NCI-H1436 (cell line): ENCODE measurements at places on chromosomes 7 and 10.
A peak's percentile ranks its signal among the peaks of the same experiment; 100 is the strongest.

GRCh38 chr10:43233601-43234430, 33.0 kb downstream of the RASGEF1A start:
- DNase-seq: no peak

DNA sequence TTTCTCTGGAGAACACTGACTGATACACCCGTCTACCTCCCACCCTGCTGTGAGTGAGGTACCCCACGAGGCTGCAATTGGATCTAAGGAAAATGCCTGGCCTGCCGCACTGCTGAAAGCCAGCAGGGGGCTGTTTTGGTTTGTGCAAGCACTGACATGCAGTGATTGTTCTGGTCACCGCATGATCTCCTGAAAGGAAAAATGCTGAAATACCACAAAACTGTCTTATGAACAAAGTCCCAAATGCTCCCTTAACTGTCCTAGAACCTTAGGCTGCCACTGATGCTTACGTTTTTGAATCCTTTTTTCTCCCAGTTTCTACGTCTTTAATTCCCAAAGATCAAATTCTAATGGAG, 132.7 kb downstream of the JCAD start:
- no peak for DNase-seq

GRCh38 chr10:78349911-78350663, 316.4 kb downstream of the RPS24 start:
- no peak for DNase-seq

DNA sequence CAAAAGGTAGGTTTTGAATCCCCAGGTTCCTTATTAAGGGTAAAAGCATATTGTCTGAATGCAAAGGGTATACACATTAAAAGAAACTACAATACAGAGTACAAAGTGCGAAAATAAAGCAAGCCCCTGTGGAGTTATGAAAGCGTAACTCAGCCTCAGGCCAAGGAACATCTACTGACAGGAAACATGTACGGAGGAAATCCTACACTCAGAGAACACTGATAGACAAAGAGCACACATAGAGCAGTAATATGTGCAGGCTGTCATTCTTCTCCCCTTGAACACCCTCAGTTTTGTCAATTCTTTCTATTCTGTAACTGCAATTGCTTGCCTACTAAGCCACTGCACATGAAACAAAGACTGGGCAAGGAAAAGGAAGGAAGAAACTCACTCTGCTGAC, 150.2 kb downstream of the DGKB start:
- DNase-seq: peak; percentile 12

DNA sequence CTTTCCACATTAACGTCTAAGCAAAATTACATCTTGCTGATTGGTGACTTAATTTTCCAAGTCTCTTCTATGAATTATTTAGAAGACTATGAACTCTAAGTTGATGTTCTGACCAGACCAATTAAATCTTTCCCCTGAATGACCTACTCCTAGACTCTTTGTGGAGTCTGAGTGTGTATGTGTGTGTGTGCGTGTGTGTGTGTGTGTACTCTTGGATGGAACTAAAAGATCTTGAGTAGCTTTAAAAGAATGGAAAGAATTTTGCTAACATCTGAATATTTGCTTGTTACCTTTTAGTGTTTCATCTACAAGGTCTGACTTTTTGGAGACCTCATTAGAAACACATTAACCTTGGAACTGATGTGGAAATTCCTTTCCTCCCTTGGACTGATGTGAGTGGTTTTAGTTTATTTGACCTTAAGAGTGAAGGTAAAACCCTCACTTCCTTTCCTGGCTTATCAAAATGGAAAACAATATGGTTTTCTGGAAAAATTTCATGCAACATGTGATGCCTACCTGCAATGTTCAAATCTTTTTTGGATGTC, 257.1 kb downstream of the GATA3 start:
- no peak for DNase-seq

- DNase-seq: no peak
Observed at GRCh38 chr10:12704488-12704887, 297.0 kb downstream of the CCDC3 start.

DNA sequence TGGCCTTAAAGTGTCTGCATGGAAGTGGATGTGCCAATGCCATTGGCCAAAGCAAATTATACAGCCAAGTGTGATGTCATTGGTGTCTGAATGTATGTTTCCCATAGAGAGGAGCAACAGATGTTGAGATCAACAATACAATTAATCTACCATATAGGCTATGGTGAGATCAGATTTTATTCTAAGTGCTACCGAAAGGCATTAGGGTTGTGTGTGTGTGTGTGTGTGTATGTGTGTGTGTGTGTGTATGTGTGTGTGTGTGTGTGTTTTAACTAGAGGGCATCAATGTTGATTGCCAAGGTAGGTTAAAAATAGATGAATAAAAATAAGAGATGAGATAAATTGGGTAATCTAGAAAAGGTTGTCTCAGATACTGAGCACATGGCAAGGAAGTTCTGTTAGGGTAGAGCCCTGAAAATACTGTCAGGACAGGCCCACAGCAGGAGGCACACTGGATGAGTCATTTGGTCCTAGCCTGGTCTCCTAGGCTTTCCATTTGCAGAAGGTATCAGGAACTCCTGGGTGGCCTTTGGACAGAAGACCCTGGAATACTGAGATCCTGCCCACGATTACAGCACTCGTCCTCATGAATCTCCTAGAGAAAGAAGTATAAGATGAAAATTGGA, 446.0 kb upstream of the PODXL start:
- no peak for DNase-seq

DNA sequence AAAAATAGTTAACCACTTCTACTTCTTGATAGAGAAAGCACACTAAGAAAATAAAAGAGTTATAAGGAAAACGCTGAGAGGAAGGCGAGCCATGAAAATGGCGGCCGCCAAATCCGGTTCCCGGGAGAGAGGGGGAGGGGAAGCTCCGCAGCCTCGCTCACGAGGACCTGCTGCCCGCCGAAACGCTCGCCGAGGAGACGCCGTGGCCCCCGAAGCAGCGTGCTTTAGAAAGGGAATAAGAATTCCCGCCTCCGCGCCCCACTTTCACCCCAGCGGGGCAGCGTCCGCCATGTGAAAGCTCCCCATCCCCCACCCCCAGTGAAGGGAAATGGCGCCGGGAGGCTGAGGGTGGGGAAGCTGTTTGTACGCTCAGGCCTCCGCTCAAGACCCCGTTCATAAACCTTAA, 505 bp downstream of the HNRNPA2B1 start:
- peak; percentile 56 for DNase-seq

DNA sequence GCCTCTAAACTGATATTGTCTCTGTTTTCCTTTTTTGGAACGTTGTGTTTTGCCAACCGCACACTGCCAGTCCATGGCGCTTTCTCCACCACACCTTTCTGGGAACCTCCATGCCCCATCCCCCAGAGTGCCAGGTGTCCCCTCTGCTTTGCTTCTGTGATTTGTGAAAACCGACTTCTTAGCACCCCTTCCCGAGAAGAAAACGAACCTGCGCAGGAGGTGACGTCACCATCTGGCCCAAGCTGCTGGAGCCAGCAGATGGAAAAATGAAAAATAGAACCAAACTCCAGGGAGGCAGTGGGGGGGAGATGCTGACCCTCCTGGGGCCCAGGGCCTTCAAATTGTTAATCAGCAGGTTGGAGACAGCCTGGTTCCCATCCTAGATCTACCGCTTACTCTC, 103.8 kb downstream of the HTR5A start:
- no peak for DNase-seq

DNA sequence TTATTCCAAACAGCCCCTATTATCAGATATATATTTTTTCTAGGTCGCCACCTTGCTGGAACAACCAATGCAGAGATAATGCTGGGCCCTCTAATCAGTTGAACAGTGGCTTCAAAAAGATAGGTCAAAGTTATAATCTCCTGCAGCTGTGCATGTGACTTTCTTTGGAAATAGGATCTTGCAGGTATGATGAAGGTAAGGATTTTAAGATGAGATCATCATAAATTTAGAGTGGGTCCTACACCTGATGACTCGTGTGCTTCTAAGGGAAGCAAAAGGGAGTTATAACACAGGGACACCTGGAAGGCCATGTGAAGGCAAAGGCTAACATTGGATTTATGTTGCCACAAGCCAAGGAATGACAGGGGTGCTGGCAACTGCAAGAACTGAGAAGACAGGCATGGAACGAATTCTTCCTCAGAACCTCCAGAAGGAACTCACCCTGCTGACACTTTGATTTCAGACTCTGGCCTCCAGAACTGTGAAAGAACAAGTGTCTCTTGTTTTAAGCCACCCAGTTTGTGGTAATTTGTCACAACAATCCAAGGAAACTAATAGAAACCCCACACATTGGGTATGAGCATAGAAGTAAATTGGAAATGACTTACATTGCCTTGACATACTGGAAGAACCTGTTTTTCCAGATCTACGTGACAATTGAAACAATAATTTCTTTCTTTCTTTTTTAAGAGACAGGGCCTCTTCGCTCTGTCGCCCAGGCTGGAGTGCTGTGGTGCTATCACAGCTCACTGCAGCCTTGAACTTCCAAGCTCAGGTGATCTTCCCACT, 34.4 kb downstream of the CCDC71L start:
- no peak for DNase-seq

- no peak for DNase-seq
Observed at GRCh38 chr10:19749185-19749729, 67.0 kb upstream of the PLXDC2 start.
